Stimulated activated CD8-positive, alpha-beta memory T cell treated with anti-CD3 and anti-CD28 coated beads, Interleukin-15, amount 100 ng/mL, for 1 hour (primary cell): ENCODE measurements at places on chromosomes 2 and 18.

DNA sequence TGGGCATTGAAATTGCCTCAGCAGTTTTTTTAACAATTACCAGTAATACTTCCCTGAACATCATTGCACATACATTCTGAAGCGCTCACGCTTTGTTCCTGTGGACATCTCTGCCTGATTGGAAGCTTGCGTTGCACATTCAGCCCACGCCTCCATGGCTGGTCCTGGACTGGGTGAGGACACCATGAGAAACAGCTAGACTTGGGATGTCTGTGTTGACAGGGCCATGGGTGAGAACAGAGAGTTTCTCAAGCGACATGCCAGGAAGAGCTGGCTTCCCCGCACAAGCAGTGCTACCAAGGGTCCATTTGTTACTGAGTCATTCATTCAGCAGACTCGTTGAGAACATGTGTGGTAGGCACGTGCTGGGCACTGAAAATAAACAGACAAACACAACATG is 166.3 kb downstream of the GBX2 start:
- no peak for DNase-seq

- no peak for DNase-seq
These were observed 157.0 kb upstream of the HS6ST1 start for GRCh38 chr2:128475427-128476211.

- no peak for DNase-seq
These were observed 47.5 kb downstream of the CHRNA1 start for GRCh38 chr2:174716785-174717184.

DNA sequence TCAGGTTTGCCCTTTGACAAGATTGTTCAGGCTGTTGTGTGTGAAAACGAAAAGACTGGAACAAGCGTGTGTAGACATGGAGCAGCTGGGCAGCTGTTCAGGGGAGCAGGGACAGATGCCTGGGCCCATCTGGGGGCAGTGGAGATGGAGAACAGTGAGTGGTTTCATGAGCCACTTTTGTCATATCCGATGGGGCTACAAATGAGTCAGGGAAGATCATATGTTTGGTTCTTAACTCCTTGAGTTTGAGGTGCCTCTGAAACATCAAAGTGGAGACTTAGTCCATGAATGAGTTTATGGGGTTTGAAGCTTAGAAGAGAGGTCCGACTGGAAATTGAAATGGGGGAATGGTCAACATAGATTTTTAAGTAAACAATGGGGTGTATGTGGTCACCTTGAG is 9.3 kb upstream of the PLB1 start:
- DNase-seq = no peak

- DNase-seq = no peak
These were observed 32.9 kb upstream of the CCDC93 start for GRCh38 chr2:118046634-118047210.

DNA sequence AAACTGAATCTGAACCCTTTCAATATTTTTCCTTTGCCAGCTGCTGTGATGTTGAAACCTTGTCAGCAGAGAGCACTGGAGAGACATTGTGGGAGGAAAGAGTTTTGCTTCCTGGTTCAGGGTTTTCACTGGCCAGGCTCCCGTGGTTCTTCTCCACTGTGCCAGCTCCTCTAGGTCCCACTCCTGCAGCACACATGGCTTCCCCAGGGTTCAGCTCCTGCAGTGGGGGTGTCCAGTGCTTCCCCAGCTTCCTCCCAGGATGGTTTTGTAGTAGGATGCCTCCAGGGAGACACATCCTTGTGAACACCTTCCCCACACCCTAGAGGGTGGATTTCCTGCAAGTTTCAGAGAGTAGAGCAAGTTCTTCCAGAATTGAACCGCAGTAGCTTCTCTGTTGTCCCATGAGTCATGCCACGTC is 24.0 kb upstream of the SULT1C3 start:
- no peak for DNase-seq

DNA sequence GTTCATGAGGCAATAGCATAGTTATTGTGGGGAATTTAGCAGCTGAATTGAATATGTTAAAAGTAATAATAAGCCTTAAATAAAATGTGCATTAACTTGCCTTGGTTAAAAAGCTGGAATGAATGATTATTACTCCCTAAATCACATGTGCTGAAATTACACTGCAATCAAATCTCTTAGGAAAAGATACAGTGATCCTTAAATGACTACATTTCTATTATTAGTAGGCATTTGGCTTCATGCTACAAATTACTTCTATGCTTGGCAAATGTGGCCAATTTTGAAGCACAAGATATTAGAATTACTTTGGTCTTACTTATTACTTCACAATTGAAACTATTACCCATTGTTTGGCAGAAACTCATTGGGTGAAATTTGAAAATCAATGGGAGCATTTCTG is 5.4 kb downstream of the RND3 start:
- no peak for DNase-seq

DNA sequence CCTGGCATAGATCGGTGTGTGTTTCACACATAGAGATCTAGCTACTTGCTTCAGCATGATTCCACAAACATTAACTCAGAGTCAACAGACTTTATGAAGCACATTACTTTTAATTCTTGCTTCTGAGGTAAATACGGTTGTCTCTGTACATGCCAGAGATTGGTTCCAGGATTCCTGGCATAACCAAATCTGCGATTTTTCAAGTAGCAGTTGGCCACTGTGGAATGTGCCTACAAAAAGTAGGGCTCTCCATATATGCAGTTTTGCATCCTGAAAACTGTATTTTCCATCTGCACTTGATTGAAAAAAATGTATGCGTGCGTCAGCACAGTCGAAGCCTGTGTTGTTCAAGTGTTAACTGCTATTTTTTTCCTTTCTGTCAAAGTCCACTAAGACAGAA is 85.0 kb downstream of the ZAP70 start:
- no peak for DNase-seq

DNA sequence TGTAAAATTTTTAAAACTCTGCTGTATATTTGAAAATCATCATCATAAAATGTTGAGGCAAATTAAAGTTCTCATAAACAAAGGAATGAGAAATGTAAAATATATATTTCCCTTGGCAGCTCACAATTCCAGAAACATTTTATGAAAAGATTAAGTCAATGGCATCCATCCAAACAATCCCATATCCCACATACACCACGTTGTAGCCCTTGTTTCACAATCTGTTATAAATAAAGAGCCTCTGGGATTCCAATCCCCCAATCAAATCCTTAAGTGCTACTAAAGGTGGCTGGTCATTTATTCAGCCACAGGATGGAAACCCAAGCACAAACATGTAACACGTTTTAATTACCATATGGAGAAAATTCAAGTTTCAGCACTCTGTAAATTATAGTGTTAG is 51.7 kb downstream of the GFPT1 start:
- DNase-seq = no peak

GRCh38 chr18:703213-703967 is 9.0 kb downstream of the ENOSF1 start:
- no peak for DNase-seq

DNA sequence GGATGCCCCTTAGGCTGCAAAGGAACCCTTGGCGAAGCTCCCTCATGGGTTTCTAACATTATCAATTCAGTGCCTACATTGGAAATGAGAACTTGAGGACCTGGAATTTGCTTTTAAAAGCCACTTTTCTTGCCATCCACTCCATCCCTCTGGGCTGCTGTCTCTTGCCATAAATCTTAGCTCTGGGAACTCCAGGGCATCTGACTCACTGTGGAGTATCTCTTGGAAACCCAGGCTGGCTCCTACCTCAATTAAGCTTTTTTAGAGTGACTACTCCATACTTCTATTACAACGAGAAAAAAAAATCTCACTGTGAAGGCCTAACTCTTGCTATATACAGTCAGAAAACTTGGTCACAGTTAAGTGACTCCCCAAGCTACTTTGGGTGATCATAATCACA is 227.2 kb upstream of the SETBP1 start:
- DNase-seq = no peak

GRCh38 chr2:146437712-146438111 is 1407.1 kb upstream of the ACVR2A start:
- DNase-seq = no peak
